NCI-H1092 treated with DMSO at 0.1 percent for 48 hours (cell line): ENCODE measurements at places on chromosomes 4 and X.

DNA sequence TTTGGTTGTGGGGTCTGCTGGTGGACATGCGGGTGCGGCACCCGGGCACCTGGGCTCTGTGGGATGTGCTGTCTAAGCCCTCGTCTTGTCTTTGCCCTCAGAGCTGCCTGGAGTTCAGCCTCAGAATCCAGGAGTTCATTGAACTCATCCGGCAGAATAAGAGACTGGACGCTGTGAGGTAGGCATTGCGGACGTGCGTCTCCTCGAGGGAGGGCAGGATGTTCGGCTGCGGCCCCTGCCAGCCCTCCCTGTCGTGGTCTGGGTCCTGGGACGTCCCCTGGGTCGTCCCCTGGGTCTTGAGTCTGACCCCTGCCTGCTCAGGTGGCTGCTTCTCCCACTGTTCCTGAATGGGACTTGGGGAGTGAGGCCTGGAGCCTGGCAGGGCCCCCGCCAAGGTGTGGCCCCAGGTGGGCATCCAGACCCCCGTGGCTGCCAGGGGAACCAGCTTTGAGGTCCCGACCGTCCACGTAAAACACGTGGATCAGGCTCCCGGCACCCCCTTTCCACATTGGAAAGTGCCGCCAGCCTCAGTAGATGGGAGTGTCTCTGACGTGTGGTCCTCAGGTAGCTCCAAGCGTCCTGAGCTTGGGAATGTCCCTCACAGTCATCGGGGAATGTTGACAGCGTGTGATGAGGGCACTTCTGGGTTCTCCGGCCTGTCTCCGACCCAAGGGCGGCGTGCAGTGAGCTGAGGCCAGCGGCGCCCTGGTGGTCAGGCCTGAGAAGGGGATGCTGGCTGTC is 19.3 kb upstream of the UVSSA start:
- DNase-seq = no peak

GRCh38 chr4:97720869-97721432 is 422.3 kb downstream of the STPG2 start:
- DNase-seq = peak; percentile 13

DNA sequence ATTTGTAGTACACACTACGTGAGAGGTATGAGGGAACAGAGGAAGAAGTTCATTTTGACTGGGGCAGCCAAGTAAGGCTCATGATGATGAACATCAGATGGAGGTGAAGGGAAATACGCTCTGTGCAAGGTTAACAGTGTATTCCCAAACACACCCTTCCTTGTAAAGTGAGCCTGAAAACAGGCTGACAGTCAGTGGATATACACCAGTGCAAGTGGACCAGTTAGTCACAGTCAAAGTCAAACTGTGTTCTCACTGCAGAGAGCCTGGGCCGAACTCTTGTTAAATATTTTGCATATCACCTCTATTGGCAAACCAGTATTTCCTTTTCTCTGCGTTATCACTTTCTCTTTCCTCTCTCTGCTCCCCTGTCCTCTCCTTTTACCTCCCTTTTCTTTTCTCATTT is 23.4 kb upstream of the RHOH start:
- no peak for DNase-seq

- no peak for DNase-seq
Observed at GRCh38 chr4:100299046-100299840, 109.0 kb upstream of the DDIT4L start.

- no peak for DNase-seq
Observed at GRCh38 chr4:121185960-121186359, 21.8 kb upstream of the TNIP3 start.

DNA sequence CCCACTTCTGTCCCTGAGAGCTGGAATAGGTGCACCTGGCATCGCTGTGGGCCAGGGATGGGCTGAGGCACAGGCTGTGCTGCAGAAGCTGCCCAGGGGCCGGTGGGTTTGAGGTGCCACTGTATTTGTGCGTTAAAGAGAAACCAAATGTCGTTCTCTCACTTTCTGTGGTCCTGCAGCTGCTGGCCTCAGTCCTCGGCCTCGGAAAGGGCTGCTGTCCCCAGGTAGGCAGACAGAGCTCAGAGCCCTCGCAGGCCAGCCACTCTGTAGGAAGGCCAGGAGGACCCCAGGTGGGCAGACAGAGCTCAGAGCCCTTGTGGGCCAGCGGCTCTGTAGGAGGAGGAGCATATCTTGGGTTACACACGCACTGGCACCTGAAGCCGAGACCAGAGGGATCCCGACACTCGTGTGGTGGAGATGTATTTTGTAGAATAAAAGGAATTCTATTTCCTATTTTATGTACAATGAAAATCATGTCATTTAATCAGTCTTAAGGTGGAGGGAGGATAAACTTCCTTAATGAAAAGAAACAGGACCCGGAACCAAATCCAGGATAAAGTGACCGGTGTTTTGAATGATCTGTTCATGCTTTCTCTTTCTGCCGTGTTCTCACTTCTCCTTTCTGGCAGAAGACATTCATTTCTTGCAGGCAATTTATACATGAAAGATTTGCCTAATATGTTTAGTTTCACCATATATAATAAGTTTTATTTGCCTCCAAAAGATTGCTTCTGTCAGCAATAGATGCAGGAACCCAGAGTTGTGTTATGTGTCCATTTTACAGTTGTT is 54.4 kb upstream of the HGFAC start:
- no peak for DNase-seq

DNA sequence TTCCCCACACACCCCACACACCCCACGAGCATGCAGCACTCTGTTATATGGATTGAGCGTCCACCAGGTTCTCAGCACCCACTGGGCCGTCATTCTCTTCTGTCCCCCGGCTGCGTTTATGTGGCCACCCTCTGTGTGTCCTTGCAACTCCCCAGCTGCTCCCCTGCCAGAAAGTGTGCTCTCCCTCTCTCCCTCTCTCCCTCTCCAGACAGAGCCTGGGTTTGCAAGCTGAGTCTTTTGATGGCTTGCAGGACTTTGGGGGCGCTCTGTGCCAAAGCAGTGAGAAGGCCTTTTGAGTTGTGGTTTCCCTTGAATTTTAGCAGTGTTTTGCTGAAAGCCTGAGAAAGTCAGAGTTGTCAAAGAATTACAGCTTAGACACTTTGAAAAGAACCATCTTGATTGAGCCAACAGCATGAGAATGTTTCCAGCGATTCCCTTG is 173.5 kb downstream of the DCLK2 start:
- no peak for DNase-seq

DNA sequence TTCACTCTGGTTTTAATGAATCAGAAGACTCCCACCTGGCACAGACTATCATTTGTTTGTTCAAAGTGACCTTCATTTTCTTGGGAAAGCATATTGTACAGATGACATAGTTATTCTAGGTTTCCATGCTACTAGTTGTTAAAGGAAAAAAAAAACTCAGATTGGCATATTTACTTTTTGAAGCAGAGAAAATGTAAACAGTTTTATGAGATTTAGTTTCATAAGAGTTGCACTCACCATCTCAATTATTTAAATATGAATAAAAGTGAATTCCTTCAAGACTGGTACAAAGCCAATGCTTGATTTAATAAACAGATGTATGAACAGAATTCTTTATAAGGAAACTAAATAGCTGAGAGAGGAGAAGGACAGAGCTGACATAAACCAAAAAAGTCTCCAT is 280.3 kb upstream of the UGT8 start:
- no peak for DNase-seq

GRCh38 chr4:89514811-89515210 is 207.2 kb upstream of the GPRIN3 start:
- no peak for DNase-seq

DNA sequence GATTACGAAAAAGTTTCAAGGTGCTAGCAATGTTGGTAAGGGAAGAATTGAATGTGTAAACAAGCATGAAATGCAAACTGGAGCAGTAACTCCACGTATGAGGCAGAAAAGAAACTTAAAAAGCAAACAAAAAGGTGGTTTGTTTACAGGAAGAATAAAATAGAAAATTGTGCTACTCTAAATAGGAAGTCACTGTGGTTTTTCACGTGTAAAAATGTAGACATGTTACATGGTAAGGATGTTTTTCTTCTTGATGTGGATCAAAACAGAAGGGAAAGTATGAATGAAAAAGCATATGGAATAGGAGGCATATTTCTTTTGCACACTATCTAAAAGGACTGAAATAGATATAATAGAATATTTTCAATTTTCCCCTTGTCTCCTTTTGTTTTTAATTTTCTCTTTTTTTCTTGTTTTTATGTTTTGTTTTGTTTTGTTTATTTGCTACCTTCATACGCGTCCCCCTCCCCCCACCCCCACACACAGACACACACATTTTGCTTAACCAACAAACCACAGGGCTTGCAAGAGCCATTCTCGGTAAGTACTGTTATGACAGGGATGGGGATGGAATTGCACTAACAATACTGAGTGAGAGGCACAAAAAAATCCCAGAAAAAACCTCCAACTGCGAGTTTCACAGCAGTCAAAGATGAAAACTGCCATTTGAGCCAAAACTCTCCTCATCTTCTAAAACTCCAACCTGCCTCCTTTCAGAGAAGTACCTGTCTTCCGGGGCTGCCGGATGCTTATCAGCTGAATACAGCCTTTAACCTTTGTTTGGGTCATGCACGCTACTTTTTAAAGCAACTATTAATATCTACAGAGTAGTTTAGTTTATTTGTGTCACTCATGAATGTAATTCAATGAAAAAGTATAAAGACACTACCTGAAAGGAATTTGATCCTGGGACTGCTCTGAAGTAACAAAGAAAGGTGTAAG is 135.8 kb downstream of the IL15 start:
- DNase-seq = no peak

GRCh38 chr4:6221851-6222760 is 21.8 kb upstream of the JAKMIP1 start:
- DNase-seq = peak; percentile 58

GRCh38 chrX:71321731-71322130 is 20.2 kb downstream of the ITGB1BP2 start:
- no peak for DNase-seq

DNA sequence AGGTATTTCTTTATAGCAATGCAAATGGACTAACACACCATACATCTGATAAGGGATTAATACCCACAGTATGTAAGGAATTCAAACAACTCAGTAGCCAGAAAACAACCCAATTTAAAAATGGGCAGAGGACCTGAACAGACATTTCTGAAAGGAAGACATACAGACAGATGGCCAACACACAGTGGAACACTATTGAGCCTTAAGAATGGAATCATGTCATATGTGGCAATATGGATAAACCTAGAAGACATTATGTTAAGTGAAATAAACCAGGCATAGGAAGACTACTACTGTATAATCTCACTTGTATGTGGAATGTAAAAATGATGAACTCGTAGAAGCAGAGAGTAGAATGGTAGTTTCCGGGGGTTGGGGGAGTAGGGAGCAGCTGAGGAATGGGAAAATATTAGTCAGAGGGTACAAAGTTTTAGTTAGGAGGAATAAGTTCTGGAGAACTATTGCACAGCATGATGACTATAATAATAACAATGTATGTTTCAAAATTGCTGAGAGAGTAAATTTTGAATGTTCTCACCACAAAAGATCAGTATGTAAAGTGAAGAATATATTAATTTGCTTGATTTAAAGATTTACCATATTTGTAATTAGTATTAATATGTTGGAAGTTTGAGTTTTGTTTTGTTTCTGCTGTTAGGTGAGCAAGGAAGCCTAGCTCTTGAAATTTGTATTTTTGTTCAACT is 25.2 kb downstream of the WDR44 start:
- DNase-seq = no peak

DNA sequence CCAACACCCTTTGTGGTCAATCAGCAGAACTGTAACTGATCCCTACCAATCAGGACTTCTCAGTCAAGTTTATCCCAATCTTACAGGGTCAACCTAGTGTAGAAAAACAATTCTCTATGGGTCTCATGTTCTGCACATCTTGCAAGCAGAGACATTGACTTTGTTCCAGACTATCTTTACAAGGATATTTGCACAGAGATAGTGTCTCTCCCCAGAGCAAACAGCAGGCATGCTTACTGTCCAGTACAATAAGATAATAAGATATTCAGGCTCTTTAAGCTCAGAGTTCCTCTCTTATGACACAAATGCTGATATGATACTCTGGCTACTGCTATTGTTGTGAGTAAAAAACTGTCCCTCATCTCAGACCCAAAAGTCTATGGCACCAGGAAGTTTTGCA is 53.2 kb downstream of the ACSL4 start:
- no peak for DNase-seq

DNA sequence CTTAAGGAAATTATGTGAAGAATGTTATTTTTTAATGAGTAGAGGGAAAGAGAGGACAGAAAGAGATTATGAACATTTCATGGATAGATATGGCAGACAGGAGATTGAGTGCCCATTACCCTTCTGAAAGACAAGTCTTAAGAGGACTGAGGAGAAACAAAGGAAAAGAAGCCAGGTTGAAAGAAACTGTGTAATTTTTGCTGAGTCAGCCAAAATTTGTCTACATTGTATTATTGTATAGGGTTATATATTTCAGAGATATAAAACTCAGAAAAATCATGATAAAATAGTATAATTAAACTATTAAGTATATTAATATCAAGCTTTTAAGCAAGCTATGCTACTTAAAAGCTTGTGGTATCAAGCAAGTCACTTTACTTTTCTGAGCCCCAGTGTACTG is 4.9 kb downstream of the TMPRSS11B start:
- no peak for DNase-seq

DNA sequence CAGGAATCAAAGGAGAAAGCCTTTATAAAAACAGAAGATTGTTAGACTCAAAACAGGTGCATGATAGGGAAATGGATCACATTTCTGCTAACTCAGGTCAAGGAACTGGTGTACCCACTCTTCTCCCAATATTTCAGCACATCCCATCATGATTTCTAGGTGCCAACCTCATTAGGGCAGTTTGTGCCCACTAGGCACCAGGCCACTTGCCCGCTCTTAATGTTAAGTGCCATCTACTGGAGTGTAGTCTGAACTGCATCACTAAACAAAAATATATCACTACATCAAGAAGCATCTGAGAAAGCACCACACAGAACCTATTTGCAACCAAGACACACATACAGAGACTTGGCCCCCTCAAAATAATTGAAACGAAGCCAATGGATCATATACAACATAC is 140.4 kb upstream of the GRID2 start:
- DNase-seq = no peak
